ENCODE measurements at places on chromosomes 3 and 15.

- DNase-seq, result no peak
These were observed 12.5 kb downstream of the EID1 start for GRCh38 chr15:48890375-48890972.

- DNase-seq, result no peak
These were observed 18.0 kb downstream of the NRG4 start for GRCh38 chr15:75994220-75994619.

DNA sequence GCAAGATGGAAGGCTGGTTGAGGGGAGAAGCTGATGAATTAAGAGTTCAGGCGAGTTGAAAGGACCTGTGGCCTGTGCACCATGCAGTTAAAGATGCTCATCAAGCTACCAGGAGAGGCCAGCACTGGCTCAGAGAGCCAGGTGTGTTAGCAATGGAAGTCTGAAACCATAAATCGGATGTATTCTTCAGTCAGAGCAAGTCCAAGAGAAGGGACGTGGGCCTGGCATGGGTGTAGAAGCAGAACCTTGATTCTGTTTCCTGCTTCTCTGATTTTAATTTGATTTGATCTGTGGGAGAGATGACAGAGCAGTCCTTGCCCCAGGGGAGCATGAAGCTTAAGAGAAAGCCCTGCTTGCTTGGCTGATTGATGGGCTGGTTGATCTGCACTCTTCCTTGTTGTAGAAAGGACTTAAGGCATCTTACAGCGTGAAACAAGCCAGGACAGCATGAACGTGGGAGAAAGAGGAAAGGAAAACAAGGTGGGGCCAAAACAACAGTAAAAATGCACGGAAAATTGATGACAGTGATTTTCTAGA, 10.9 kb downstream of the TM6SF1 start:
- no peak for DNase-seq

- no peak for DNase-seq
These were observed 116.9 kb downstream of the PLOD2 start for GRCh38 chr3:146044046-146044445.

DNA sequence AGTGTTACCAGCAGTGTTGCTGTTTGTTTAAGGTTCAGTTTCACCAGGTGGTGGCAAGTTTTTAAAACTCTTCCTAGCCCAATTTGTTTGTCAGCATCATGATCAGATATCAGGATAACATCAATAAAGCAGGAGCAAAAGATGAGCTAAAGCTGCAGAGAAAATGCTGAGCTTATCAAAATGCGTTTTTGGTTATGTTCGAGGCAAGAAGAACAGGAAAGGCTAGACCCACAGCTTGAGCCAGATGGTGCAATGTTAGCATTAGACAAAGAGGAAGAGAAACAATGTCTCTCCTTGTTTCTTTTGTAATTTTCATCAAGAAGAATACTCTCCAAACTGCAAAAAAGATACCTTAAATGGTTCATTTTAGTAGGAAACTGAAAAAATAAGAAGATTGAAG, 66.2 kb downstream of the THRB start:
- no peak for DNase-seq

- DNase-seq, result no peak
These were observed 2.4 kb upstream of the C3orf20 start for GRCh38 chr3:14672588-14672987.
